ENCODE measurements at places on chromosomes 7 and 10.

GRCh38 chr7:94183289-94183749, 179.2 kb upstream of the BET1 start:
- DNase-seq: no peak

DNA sequence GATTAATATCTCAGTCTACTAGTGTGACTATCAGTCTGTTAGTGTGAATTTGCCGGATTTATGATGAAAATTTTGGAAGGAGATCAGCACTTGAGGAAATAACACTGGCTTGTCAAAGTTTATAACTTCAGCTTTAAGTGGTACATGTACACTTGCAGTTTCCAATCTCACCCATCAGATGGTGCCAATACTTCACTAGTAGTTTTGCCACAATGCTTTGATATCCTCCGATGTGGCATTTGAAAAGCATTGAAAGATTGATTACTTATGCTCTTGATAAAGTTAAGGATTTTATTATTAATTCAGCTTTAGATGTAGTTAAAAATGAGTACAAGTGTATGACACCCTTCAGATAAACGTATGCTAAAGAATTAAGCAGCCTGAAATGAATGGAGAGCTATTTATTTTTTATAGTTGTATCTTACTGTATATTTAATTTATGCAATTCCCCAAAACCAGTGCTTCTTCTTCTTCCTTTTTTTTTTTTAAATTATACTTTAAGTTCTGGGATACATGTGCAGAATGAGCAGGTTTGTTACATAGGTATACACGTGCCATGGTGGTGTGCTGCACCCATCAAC, 98.2 kb downstream of the ANLN start:
- peak; percentile 54 for DNase-seq

DNA sequence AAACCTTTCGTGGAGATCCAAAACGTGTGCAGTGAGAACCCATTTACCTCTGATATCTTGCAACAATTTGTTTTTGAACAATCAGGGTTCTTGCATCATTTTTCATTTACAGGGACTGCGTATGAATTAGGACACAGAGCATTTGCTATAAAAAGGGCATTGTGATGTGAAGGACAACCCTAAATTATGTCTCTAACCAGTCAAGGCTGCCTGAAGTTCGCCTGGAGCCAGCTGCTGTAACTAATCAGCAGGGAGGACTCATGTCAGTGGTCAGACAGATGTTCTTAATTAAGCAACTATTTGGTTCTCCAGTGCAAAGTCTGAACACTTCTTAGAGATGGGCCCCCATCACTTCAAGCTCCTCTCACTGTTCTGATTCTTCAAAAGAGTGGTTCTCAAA, 674.8 kb downstream of the KCNMA1 start:
- DNase-seq: no peak

DNA sequence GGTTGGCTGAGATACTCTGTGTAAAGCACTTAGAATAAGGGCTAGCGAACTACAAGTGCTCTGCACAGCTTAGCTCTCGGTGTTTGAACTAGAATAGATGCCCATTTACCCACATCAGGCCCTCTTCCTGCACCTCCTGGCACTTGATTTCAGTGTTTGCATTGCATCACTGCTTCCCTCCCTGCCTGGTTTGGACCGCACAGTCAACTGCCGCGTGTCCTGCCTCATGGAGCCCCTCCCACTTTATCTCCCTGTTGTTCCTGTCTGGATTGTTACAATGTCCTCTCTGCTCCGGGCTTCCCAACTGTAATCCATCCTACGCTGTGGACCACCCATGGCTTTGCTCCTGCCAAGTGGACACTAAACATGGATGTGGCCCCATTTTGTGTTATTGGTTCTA, 2.3 kb downstream of the FAM107B start:
- DNase-seq: no peak

DNA sequence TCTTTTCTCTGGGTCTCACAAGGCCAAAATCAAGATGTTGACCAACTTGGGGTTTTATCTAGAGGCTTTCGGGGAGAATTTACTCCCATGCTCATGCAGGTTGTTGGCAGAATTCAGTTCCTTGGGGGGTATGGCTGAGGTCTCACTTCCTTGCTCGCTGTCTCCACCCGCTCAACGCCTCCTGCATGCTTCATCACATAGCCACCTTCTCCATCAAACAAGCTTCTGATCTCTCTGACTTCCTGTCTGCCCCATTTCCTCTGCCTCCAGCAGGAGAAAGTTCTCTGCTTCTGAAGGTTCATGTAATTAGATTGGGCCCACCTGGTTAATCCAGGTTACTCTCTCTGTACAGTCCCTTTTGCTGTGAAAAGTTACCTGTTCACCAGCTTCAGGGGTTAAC, 179.1 kb upstream of the FZD1 start:
- no peak for DNase-seq

- DNase-seq: no peak
Measured at GRCh38 chr7:128031901-128032604, 816 bp upstream of the LRRC4 start.

DNA sequence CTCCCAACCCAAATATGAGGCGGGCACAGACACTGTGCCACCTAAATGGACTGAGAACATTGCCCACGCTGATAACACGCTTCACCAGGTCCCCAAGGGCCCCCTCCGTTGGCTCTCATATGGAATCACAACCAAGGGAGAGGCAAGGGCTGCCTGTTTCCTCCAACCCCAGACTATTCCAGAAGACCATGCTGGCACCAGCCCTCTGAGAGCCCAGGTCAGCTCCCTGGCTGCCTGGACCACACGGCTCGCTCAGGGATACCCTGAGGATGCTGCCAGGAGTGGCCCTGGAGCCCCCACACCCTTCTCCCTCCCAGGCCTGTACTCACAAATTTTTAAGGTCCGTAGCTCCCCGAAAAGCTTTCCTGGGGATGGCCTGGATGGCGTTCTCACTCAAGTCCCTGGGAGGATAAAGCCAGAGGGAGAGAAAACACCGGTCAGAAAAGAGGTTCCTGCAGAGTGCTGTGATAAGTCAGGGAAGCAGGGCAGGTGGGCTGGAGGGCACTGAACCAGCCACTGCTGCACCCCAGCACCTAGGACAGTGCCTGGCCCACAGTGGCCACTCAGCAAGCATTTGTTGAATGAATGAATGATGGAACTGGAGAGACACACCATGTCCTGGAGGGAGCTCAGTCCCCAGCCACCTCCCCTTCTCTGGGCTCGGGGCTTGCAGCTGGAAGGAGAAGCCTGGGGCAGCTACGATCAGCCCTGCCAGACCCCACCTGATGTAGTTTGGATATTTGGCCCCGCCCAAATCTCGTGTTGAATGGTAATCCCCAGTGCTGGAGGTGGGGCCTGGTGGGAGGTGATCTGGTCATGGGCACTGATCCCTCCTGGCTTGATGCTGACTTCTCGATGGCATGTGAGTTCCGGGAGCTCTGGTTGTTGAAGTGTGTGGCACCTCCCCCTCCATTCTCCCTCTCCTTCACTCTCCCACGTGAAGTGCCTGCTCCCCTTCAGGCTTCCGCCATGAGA, 119.8 kb downstream of the SLIT1 start:
- DNase-seq: no peak

GRCh38 chr10:113216102-113216501, 266.1 kb downstream of the TCF7L2 start:
- DNase-seq: peak; percentile 10

GRCh38 chr7:92409357-92409756, 37.9 kb upstream of the GATAD1 start:
- no peak for DNase-seq

DNA sequence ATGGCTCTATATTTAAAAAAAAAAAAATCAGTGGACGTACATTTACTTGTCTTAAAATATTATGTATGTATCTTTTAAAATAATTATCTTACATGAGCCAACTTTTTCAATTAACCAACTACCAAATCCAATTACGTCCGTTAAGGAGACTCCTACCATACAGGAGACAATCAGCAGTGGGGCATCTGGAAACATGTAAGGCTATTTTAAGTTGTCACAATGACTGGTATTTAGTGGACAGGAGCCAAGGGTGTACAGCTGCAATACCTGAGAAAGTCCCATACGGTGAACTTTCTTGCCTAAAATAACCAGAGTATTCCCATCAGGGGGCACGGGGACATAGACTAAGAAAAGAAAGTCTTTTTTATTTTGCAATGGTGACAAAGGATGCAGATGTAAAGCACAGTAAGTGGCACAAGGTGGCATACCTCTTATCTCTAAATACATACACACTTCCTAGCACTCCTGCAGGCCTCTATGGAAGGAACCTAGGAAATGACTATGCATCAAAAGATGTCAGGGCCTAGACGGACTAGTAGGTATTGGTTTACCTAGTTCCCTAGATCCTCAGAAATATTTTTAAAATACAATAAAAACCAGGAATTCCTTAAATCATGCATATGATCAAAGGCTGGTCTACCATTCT, 16.0 kb upstream of the TLL2 start:
- DNase-seq: no peak

DNA sequence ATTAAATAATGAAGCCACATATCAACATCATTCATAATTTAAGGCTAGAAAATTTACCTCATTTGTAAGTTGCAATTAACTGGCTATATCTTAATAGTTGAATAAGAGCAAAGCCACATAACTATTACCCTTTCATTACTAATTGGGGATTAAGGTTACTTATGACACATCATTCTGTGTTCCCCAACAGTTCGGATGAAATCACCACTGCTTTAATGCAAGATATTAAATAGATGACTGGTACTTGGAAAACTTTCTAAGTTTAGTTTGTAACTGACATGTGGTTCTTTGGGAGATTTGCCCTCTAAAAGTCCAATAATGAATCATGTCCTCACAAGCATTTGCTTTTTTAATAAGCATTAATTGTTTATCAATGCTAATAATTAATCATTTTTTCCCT, 109.1 kb downstream of the MTERF1 start:
- no peak for DNase-seq

DNA sequence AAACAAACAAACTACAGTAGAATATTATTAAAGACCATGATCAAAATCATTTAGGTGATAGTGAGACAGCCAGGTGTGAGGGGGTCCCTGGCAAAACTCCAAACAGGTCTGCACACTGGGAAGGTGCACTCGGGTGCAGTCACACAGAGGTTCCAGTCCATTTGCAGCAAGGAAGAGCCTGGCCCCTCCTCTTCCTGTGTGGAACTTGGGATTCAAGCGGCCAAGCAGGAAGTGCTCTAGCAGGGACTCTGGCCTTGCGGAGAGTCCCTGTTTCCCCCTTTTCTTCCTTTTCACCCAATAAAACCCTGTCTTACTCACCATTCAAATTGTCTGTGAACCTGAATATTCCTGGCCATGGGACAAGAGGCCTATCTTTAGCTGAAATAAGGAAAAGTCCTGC, 181.8 kb downstream of the LRRTM3 start:
- DNase-seq: no peak

DNA sequence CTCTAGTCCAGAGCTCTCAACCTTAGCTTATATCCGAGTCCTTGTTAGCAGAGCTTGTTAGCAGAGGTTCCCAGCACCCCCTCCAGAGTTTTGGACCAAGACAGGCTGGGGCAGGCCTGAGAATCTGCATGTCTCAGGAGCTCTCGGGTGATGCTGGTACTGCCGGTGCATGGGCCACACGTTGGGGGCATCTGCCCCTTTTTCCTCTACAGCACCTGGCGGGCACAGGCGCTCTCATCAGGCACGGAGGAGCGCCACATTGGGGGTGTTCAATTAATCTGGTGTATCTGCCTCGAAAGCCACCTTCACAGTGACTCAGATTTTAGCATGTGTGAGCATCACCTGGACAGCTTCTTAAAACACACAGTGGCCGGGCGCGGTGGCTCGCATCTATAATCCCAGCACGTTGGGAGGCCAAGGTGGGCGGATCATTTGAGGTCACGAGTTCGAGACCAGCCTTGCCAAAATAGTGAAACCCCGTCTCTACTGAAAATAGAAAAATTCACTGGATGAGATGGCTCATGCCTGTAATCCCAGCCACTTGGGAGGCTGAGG, 117.7 kb downstream of the ELFN1 start:
- DNase-seq: no peak

- DNase-seq: no peak
Measured at GRCh38 chr10:57038531-57038930, 677.5 kb upstream of the ZWINT start.

- DNase-seq: no peak
Measured at GRCh38 chr7:147809786-147810185, 780.8 kb upstream of the C7orf33 start.

DNA sequence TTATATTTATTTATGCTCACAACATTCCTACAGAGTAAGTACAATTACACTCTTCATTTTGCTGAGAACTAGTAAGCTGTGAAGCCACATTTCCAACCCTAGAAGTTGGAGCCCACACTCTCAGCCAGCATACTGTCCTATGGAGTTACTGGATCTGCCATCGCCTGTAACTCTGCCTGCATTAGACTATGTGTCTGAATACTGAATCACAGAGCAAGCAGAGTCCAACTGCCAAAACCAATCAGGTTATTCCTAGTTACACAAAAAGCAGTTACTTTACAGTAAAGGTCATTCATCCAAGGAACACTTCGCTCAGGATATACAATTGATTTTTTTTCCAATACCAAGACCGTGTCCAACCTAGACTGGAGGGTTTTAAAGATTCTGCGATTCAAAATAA, 21.5 kb downstream of the CTAGE6 start:
- DNase-seq: no peak

GRCh38 chr7:36969376-36969775, 245.1 kb upstream of the AOAH start:
- DNase-seq: peak; percentile 80

GRCh38 chr7:150936018-150936417, 42.1 kb downstream of the KCNH2 start:
- no peak for DNase-seq

GRCh38 chr7:30469303-30469702, 9.3 kb downstream of the NOD1 start:
- no peak for DNase-seq

- no peak for DNase-seq
Measured at GRCh38 chr10:71828702-71829101, 22.3 kb downstream of the PSAP start.

DNA sequence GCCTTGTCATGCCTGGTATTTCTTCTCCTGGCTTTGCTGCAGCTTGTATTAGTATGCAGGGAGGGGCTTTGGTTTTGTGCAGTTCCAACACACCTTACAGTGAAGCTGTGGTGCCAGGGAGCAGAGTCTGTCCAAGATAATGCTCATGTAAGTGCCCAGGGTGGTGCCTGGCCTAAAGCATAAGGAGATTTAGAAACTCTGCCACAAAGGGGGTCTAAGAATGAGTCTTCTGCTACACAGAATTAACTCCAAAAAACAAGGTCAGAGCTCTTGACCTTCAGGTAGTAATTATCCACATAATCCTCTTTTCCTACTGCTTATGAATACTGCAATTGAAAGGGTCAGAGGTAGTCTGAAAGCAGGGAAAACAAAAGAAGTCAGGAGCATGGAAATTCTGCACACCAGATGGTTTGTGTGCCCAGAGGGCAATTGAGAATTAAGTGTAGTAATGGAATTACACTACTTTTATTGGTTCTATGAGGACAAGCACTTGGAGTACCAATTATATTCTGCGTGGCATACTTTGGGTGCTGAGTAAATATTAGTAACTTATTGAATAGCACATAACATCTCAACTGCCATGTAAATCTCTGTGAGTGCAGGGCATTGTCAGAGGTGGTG, 121.5 kb downstream of the KAT6B start:
- no peak for DNase-seq

GRCh38 chr7:121873289-121874194, 581 bp downstream of the PTPRZ1 start:
- no peak for DNase-seq

GRCh38 chr10:11691319-11691755, 50.8 kb upstream of the ECHDC3 start:
- no peak for DNase-seq

- DNase-seq: no peak
Measured at GRCh38 chr10:88125766-88126165, 262.3 kb downstream of the PTEN start.

Data from KBM-7 (cell line).